ENCODE measurements at places on chromosomes 4 and X.

GRCh38 chr4:123043013-123043412, 120.6 kb upstream of the NUDT6 start:
- DNase-seq, result no peak

- DNase-seq, result peak; percentile 16
Observed at GRCh38 chr4:169116270-169116901, 106.3 kb upstream of the CBR4 start.

GRCh38 chr4:124504431-124504830, 208.1 kb downstream of the ANKRD50 start:
- DNase-seq, result no peak

GRCh38 chrX:141127146-141127545, 49.8 kb downstream of the LDOC1 start:
- DNase-seq, result no peak
